ENCODE measurements at places on chromosomes 2 and 18.

DNA sequence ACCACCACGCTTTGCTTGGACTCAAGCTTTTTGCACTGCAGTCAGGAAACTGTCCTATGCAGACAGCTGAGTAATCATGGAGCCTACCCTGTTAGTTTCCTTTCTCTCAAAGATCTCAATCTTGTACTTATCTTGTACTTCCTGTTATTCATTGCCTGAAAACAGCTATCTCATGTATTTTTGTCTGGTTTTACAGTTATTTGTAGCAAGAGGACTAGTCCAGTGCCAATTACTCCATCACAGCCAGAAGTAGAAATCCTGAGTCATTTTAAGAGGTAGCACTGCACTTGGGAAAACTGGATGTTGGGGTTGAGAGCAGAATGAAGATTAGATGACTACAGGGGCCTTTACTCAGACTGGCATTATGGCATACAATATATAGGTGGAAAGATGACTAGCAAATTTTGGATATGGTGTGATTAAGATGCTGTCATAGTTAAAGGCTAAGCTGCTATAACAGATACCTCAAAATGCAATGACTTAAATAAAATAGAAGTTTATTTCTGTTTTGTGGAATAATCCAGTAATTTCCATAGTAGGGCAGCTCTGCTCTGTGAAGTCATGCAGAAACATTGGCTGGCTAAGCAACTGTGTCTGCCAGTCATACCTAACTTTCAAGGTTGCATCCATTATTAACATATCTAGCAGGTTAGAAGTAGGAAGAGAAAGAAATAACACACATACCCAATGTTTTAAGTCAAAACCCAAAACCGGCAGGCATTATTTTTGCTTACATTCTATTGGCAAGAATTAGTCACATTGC is 21.1 kb upstream of the CHMP3 start:
- DNase-seq, result no peak

GRCh38 chr18:5853253-5853652 is 42.1 kb downstream of the TMEM200C start:
- DNase-seq, result no peak

DNA sequence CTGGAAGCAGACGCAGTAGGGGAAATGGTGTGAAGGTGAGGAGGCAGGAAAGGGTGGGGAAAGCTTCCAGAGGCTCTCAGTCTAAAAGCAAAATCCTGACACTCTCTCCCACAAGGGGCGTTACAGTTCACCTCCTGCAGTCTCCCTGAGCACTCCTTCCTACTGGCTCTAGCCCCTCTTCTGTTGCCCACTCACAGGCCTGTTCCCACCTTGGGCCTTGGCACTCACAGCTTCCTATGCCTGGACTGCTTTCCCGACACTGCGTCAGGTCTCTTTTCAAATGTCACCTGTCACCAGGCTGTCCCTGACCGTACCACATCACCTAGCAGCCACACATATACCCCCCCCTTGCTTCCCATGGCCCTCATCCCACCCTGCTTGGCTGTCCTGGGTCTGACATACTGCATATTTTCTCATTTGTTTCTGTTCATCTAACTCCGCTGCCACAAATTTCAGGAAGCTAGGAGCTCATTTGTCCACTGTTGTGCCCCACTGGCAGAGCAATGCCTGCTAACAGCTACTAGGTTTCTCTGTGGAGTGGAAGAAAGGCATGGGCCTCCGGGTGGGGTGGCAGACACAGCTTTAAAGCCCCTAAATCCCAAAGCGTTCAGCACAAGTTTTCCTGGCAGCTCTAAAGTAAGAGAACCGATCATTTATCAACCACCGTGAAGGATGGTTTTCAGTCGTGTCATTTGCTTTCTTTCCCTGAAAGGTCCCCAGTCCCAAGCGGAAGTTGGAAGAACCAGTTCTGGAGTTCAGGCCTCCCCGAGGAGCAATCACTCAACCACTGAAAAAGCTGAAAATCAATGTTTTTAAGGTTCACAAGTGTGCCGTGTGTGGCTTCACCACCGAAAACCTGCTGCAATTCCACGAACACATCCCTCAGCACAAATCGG is 118.8 kb downstream of the ZNF532 start:
- no peak for DNase-seq

- no peak for DNase-seq
These were observed 388.6 kb upstream of the TNP1 start for GRCh38 chr2:217248312-217248935.

DNA sequence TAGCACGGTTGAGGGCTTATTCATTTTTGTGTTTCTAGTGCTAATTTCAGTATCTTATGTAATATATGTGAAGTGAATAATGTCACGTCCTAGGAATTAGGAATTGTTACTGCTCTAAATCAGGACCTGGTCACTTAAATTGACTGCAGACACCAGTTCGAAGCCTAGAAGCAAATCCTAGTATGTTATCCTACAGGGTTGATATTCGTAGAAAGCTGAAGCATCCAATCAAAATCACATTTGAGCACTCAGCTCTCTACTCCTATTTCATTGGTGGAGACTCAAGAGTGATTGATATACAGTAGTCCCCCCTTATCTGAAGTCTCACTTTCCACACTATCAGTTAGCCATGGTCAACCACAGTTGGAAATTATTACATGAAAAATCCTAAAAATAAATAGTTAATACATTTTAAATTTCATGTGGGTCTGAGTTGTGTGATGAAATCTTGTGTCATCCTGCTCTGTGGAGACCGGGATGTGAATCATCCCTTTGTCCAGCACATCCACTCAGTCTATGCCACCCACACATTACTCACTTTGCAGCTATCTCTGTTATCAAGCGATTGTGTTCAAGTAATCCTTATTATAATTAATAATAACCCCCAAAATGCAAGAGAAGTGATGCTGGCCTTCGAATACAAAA is 35.2 kb upstream of the SCN9A start:
- no peak for DNase-seq

DNA sequence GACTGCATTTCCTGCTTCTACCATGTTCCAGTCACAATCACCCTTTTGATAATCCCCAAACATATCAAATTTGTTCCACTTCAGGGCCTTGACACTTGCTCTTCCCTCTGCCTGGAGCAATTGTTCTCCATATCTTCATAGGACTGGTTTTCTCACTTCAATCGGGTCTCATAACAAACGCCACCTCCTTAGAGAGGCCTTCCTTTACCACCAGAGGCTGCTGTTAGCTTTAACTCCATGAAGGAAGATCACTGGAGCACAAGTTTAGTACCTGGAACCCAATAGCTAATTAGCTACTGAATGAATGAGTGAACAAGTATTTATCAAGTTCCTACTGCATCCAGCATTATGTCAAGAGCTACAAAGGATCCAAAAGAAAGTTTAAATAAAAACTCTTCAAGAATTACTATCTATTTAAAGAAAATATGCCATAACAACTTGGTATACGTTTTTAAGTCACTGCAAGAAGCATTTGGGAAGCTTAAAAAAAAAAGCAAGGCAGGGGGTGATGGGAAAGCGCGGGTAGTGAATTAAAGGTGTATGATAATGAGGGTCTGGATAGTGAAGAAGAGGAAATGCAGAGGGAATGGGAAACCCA is 58.8 kb downstream of the BAZ2B start:
- DNase-seq, result no peak

GRCh38 chr2:61762292-61762691 is 91.6 kb downstream of the FAM161A start:
- no peak for DNase-seq

DNA sequence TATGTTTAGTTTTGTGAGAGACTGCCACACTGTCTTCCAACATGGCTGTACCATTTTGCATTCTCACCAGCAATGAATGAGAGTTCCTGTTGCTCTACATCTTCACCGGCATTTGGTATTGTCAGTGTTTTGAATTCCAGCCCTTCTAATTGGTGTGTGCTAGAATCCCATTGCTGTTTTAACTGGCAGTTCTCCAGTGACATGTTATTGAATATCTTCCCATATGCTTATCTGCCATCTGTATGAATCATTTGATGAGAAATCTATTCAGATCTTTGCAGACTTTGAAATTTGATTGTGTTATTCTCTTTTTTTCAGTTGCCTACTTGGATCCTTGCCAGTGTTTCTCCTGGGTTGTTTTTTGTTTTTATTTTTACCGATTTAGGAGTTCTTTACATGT is 99.0 kb downstream of the SNTG2 start:
- DNase-seq, result no peak

DNA sequence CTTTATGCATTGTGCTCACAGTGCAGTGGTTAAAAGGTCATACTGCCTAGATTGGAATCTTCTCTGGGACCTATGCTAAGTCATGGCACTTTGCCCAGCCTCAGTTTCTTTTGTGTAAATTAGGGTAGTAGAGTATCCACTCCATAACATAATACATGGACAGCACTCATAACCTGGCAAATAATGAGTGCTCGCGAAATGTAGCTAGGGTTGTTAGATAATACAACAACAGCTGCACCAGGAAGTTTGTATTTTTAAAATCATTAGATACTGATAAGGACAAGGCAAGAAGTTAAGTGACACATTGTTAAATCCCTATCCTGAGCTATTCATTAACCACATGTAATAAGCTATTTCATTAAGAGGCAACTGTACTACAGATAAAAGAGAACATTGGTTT is 13.8 kb upstream of the PLA2R1 start:
- DNase-seq, result no peak

GRCh38 chr2:135641156-135642068 is 100.2 kb upstream of the UBXN4 start:
- DNase-seq, result no peak

GRCh38 chr2:866009-866680 is 84.5 kb upstream of the SNTG2 start:
- DNase-seq, result no peak

DNA sequence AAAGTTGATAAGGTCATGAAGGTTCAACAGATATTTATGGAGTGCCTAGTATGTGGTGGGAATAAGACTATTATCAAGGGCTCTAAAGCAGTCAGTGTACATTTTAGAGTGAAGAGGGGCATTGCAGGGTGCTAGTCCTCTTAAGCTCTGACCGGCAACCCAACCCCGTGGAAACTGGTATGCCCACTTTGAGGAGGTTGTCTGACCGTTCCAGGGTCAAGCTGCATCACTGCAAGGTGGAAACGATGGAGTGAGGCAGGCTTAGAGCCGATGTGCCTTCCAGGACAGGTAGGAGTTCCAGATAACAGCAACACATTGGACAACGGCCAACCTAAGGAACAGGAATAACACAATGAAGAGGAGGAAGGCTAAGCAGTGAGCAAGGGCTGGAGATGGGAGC is 1.4 kb upstream of the UCN start:
- DNase-seq, result no peak

GRCh38 chr2:25043241-25043867 is 1.5 kb downstream of the EFR3B start:
- DNase-seq, result peak; percentile 71

DNA sequence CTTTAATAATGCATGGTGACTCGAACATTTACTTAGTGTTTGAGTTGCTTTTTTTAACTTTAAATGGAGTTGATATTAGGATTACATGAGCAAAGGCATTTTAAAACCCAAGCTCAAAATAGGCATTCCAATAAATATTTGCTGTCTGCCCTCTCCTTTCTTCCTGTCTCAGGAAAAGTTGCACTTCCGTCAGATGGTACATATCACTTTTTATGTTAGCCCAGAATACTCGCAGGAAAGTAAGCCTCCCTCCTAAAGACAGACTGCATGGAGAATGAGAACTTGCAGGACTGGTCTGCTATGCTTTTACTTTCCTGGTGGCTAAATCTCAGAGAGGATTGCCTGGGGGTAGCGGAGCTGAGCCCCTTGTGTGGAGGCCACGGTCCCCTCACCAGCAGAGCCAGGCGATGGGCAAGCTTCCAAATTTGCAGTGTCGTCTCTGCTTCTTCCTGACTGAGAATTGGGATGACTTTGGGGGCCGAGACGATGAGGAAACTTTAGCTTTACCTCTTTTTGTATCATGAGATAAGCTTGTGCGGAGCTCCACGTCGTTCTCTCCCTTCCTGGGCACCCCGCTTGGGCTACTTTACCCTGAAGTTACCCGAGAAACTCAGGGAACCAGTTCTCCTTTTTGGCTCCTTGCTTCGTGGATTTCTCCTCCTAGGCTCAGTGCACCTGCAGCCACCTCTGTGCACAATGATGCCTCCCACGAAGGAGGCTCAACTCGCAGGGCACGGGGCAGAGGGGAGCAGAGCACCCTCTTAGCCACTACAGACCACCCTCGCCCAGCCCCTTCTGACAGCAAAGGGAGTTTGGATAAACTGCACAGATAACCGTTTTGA is 223.3 kb downstream of the SH3RF3 start:
- peak; percentile 10 for DNase-seq

GRCh38 chr18:49886891-49887764 is 73.8 kb upstream of the ACAA2 start:
- no peak for DNase-seq

GRCh38 chr2:143950704-143951103 is 569.2 kb downstream of the ZEB2 start:
- DNase-seq, result no peak

DNA sequence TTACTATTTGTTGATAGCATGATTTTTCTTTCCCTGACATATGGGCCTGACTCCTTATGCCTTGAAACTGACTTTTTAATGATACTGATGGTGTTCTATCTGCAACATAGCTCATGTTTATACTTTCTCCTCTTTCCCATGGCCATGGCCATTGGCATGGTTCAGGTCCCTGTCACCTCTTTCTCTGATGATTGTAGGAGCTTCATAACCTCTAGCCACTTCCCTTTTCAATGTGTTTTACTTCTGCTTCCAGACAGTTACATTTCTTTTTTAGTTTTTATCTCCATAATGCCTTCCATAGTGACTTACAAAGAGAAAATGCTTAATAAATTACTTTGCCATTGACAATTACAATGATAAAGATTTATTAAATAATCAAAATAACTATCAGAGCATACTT is 177.9 kb upstream of the SETBP1 start:
- DNase-seq, result no peak

- DNase-seq, result no peak
These were observed 491.8 kb downstream of the CDH2 start for GRCh38 chr18:27685091-27685490.

DNA sequence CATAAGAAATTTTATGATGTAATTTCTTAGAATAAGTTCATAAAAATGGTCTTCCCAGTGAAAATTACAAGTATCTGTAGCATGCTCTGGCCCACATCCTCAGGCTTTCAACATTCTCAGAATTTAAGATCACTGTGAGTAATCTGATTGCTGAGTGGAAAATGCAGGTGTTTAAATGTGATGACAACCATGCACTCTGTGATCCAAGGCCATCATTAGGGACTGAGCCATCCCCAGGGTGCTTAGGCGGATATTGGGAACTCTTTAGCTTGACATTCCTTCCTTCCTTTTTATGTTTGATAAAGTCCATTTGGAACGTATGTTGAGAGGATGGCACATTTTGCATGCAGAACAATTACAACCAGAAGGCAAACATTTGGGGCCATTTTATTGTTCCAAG is 95.5 kb downstream of the ARL4C start:
- no peak for DNase-seq

GRCh38 chr2:240622531-240623235 is 2.6 kb upstream of the GPR35 start:
- DNase-seq, result peak; percentile 75

- DNase-seq, result no peak
These were observed 981 bp downstream of the C2orf66 start for GRCh38 chr2:196808083-196808665.

GRCh38 chr18:55635439-55635838 is 47.4 kb upstream of the TCF4 start:
- DNase-seq, result no peak
